Activated CD4-positive, alpha-beta T cell treated with anti-CD3 and anti-CD28 coated beads, Interleukin-2, Interleukin-6, amounts not matched to agents 100 ng/mL and 50 ng/mL, durations not matched to agents 16 hours and 8 hours (primary cell): ENCODE measurements at places on chromosomes 1 and 21.

DNA sequence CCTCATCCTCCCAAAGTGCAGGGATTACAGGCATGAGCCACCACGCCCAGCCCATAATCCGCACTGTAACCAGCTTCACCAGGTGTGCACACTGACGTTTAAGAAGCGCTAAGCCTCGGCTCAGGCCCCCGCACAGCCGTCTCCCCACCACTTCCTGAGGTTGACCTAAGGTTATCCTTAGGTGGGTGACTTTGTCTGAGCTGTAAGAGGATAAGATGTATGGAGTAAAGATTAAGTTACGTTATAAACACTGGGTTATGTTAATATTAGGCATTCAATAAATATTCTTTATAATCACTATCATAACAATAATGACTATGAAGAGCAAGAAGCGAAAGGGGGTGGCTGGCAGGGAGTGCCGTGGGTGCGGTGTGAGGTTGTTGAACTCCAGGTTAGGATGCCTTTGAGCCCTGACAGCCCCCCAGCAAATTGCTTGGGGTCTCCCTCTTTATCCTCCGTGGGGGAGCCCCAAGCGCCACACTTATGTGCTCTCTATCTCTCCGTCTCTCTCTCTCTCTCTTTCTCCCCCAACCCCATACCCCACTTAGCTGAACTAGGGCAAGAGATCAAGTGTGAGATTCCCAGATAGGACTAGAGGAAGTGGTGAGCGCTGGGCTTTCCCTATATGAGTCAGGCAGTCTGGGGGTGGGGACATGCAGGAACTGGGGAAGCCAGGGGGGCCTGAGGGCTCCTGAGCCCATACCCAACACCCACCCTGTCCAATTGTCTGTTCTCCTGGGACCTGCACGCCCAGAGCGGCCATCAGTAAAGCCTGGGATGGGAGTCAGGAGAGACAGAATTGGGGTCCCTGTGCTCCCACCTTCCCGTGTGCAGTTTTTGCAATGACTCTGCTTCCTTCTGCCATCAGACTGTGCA lies 7.6 kb downstream of the EFHD2 start:
- peak; percentile 78 for DNase-seq

DNA sequence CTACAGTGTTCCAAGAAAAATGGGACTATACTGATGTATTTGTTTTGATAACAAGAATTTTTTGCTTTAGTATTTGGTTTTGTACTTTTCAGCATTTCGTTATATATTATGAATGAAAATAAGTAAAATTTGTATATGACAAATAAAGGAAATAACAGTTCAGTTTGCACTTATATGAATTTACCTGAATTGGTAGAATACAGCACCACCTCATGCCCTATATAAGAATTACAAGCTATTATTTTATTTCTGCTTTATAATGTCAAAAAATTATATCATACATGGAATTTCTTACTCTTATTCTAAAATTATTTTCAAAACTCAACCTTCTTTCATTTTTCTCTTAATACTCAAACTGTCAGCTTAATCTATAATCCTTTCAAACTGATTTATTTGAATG lies 14.6 kb downstream of the EFCAB7 start:
- DNase-seq = no peak

GRCh38 chr1:52738893-52739292 lies 12.6 kb downstream of the ZYG11B start:
- DNase-seq = no peak

DNA sequence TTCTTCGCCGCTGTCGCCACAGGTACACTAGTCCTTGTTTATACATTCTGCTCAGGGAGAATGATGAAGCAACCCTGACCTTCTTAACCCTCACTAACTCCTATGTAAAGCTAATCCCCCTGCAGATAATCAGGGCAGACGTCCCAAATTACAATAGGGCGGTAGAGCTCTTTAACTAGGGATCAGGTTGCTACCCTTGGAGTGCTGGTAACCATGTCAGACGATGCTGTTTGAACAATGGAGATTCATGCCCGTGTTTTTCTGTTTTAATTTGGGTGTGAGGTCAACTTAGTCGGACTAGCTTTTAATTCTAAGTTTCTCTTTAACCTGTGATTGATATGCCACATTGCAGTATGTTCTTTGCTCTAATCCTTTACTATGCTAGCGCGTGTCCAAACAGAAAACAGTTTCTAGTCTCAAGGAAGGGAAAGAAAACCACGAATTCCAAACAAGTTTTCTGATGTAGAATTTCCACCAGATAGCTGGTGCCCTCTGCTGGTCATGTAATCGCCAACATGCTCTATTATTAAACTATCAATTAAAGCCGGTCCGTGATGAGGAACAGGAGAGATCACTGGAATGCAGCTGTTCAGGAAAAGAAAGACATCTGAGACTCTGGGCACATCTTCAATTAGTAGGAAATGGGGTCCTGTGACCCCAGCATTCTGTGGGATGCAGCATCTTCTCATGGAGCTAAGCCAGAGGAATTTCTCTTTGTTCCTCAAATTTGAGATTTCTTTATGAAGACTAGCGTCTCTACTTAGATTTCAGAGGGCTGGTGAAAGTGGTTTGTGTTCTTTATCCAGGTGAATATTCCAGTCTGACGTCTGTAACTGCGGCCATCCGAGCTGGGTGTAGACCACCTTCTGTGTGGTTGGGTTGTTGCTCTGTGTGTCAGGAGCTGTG lies 18.3 kb upstream of the VAMP3 start:
- DNase-seq = peak; percentile 54

DNA sequence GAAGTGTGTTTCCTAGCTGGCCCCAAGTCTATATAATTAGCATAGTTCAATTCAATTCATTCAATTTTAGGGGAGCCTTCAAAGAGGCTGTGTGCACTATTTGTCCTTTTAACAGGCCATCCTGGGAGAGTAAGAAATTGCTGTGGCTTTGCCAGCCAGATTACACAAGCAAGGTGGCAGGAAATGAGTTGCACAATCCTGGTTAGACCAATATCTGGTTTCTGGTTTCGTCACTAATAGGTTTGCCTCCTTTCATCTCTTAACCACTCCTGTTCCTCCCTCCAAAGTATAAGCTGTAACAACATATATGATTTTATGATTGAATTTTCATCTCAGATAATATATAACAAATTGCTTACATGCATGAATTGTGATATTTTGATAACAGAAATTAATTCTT lies 84.1 kb upstream of the NEGR1 start:
- DNase-seq = peak; percentile 11

GRCh38 chr1:157734321-157734720 lies 33.8 kb upstream of the FCRL3 start:
- DNase-seq = no peak

- DNase-seq = no peak
Observed at GRCh38 chr1:226602186-226603021, 53.8 kb downstream of the STUM start.

- no peak for DNase-seq
Observed at GRCh38 chr1:154501423-154502065, 475 bp upstream of the TDRD10 start.
